ENCODE measurements at places on chromosomes 4 and X. TPM values are rescaled to one million over a fixed set of nuclear protein-coding genes. Genes with fewer than 3 reads are reported as not detected.

DNA sequence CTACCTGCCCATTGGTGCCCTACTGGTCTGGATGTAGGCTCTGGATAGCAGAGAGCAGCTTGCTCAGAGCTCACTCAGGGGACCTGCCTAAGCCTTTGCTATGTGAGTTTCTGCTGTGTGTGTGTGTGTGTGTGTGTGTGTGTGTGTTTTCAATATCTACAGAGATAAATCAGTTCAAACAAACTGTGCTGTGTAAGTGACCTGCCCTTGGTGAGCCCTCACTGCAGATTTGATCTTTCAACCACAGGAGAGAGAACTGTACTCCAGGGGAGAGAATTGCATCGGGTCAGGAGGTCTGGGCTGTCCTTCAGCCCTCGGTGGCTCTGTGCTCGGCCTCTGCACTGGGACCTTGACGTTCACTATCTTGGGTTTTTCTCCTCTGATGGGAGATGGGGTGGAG is 35.0 kb upstream of the CDKN2AIP start:
- no peak for DNase-seq

- DNase-seq = no peak
Measured at GRCh38 chr4:6258741-6259140, 10.9 kb upstream of the WFS1 start.

DNA sequence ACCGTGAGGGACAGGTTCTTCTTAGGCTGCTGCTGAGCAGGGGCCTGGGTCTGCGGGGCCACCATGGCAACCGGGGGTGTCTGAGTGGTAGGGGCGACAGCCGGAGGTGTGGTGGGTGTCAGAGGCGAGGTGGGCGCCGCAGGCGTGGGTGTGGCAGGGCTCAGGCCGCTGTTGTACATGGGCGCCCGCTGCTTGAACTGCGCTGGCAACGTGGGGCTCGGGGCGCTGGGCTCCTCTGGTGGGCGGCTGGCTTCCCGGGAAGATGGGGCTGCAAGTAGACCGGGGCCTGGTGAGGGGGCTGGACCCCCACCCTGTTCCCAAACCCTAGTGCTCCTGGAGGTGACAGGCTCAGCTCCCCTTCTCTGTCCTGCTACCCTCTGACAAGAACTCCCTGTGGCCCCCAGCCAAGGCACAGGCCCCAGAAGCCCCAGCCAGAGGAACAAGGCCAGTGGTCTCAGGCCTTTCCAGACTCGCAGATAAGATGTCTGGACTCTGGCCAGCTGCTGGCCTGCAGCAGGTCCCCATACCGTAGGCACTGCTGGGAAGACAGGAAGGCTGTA is 24.8 kb downstream of the NELFA start:
- no peak for DNase-seq

GPRASP1 gene
- 18.2 TPM for polyA plus RNA-seq

DNA sequence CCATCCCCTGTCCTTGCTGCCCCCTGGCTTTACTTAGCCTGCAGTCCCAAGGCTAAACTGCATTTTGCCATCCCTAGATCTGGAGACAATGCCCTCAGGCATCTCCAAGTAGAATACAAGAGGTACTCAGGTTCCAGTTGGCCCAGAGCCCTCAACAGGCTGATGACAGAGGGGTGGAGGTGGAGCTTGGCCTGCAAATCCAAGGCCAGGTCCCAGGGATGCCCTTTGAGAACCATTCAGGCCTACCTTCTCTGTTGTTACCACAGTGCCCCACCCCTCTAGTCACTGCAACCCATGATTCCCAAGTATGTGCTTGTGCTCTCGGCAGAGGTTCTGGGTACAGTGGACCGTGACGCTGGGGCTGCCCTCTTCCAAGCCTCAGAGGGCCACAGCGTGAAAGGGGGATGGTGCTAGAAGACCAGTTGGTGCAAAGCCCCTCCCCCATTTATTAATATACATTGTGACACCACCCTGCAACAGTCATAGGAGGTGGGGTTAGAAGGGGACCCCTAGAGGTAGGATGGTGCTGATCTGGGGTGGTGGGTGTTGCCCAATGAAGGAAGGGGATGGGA is 6.4 kb upstream of the UBA1 start:
- no peak for DNase-seq

THAP9 gene
- 13.3 TPM for polyA plus RNA-seq

DNA sequence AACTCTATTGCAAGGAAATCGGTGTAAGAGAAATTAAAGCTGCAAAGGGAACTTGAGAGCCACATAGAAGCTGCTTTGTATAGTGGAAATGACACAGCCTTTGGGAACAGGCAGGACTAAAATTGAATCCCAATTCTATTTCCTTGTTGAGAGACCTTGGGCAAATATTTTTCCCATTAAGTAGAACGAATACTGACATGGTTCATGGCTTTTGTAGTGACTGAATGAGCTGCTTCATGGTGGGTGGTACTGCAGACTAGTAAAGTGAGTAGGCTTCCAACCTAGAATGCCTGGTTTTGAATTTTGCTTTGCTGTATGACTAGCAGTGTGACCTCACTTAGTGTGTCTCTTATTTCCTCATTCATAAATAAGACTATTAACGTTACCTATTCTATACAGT is 182.2 kb upstream of the KCNIP4 start:
- DNase-seq = no peak

- DNase-seq = no peak
Measured at GRCh38 chr4:121237069-121237399, 72.9 kb upstream of the TNIP3 start.

PGAM4 gene
- polyA plus RNA-seq = 0.52 TPM

REELD1 gene
- 0.80 TPM for polyA plus RNA-seq

- no peak for DNase-seq
Measured at GRCh38 chr4:55876387-55876786, 22.9 kb downstream of the EXOC1 start.

DNA sequence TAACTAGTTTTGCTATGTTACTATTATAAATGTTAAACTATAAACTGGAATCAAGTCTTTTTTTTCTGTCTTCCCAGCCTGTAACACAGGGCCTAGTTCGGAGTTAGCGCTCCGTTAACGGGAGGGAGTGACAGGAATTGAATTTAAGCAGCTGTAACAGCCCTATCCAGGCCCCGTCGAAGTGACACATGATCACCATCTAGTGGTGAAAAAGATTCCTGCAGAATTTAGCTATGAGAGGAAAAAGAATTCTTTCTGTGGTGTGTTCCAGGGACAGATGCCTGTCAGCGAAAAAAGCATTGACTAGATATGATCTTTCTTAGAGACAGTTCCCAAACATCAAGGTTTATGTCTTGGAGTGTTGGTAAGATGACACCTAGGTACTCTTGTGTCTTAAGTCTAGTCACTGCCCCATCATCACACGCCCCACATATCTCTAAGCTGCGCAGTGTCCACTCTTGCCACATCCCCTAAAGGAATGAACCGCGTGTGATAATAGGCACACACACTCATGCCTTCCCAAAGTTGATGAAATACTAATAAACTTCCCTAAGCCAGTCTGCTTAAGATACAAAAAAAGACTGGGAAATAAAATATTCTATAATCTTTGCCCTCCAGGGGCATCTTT is 2.1 kb downstream of the GAB3 start:
- DNase-seq = no peak

DNA sequence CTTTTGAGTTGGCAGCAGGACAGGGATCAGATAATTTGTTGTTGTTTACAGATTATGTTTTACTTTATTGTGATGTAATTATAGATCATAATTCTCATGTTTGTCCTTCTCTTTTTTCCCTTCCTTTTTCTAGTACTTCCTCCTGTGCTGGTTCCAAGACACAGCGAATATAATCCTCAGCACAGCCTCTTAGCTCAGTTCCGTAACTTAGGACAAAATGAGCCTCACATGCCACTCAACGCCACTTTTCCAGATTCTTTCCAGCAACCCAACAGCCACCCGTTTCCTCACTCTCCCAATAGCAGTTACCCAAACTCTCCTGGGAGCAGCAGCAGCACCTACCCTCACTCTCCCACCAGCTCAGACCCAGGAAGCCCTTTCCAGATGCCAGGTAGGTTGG is 58.0 kb downstream of the SMAD1 start:
- DNase-seq = no peak

CENPU gene
- 75.4 TPM for polyA plus RNA-seq

RTL3 gene
- polyA plus RNA-seq = not detected

- DNase-seq = no peak
Measured at GRCh38 chr4:122895336-122895995, 26.9 kb downstream of the NUDT6 start.

- peak; percentile 31 for DNase-seq
Measured at GRCh38 chr4:159150821-159151390, 48.0 kb downstream of the RAPGEF2 start.

DNA sequence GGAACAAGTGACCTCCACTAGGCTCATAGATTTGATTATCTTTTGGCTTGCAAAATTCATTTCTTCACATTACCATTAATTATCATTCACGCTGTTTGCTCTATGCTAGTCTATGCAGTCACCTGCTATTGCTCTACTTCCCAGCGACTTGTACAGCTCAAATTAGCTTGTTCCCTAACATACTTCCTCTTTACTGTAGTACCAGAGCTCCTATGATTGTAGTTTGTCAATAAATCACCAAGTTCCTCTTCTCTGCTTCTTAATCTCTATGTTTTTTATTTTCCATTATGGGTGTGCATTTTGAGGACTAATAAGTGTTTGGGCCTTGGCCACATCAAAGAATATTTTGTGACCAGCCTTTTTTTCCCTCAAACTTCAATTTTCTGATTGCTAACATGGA is 6.2 kb upstream of the GSPT2 start:
- DNase-seq = no peak

EGFL6 gene
- 23.1 TPM for polyA plus RNA-seq

Measured in left kidney (tissue), 8 donors.